Occipital lobe (tissue), 3 donors: ENCODE measurements at places on chromosomes 2 and 18. TPM values are rescaled to one million over a fixed set of nuclear protein-coding genes. Genes with fewer than 3 reads are reported as not detected.

The ZSWIM2 gene
- 1.2 TPM for total RNA-seq

The SKOR2 gene
- total RNA-seq, result not detected

The ADGRF3 gene
- total RNA-seq, result 0.16 TPM

The GAD1 gene
- 58.2 TPM for total RNA-seq

The SOWAHC gene
- total RNA-seq, result 44.0 TPM

The ZNF804A gene
- 15.6 TPM for total RNA-seq

The LIMS3 gene
- 2.3 TPM for total RNA-seq

The PDE11A gene
- 1.7 TPM for total RNA-seq

The PLGLB2 gene
- 2.0 TPM for total RNA-seq

DNA sequence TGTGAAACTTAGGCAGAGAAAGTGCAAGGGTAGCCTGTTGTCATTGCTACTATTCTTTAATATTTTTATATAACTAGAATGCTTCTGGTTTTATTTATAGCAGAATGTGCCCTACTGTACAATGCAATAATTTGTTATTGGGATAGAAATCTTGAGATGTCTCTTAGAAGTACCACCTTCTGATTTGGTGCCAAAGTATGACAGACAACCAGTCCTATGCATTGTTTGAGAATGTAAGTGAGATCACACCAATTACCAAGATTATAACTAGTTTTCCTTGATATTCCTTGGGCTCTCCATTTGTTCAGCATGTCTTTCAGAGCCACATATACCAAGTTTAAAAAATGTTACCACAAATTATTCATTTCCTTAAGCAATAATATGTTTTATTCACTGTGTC lies 399.7 kb downstream of the CPS1 start:
- DNase-seq, result no peak

DNA sequence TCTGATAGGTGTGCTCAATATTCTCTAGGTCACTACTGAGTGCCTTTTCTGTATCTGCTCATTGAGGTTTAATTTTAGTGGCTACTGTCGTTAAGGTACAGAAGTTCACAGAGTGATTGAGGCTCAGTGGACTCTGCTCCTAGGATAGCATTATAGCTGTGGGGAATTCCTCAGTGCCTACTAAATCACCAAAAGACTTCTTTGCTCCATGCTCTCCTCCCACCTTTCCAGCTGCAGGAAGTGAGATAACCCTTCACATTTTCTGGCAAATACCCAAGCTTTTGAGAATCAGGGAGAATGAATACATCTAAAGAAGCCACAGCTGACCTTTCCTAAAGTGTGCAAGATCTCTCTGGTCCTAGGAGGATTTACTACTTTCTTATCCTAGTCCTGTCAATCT lies 95.2 kb upstream of the FSIP2 start:
- DNase-seq, result no peak

GRCh38 chr18:59897321-59897954 lies 2.4 kb upstream of the PMAIP1 start:
- DNase-seq, result no peak

GRCh38 chr2:8567469-8568260 lies 114.2 kb upstream of the ID2 start:
- no peak for DNase-seq

DNA sequence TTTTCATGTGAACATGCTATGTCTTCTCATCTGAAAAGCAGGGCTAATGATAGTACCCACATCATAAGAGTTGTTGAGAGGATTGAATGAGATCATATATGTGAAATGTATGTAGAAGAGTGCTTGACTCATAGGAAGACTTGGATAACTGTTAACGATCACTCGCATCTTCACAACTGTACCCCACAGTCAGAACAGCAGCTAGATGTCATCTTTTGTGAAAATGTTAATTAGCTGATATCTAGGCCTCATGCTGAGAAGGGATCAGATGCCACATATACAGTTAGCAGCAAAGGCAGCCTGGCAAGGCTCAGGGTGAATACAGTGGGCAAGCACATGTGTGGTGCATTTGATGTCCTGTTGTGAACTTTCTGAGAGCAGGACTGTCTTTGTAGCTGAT lies 24.2 kb downstream of the MAP3K20 start:
- no peak for DNase-seq

GRCh38 chr2:133475610-133476009 lies 92.7 kb downstream of the NCKAP5 start:
- no peak for DNase-seq

- no peak for DNase-seq
These were observed 131.0 kb downstream of the GALR1 start for GRCh38 chr18:77380695-77381094.

GRCh38 chr2:11483806-11484617 lies 18.1 kb upstream of the E2F6 start:
- DNase-seq, result no peak

GRCh38 chr2:33917252-33917651 lies 318.2 kb upstream of the FAM98A start:
- DNase-seq, result no peak

DNA sequence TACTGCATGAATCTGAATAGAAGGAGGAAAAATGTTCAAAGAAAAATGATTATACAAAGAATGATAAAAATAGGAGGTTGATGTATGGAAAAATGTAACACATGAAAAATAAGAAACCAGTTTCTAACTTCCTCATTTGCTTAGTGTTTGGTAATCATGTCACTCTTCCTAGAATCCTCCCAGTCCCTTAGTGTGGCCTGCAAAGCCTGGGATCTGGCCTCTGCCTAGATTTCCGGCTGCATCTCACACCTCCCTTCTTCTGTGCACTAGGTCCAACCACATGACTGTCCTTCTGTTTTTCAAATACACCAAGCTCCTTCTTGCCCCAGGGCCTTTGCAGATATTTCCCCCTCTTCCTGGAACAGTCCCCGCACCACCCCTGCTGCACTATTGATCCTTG lies 76.8 kb upstream of the RBMS1 start:
- DNase-seq, result no peak

GRCh38 chr2:121335294-121336290 lies 50.6 kb upstream of the TFCP2L1 start:
- no peak for DNase-seq

- no peak for DNase-seq
These were observed 99.4 kb upstream of the DSEL start for GRCh38 chr18:67615876-67616275.

- DNase-seq, result no peak
These were observed 1.8 kb downstream of the PRKCE start for GRCh38 chr2:45653122-45653913.

DNA sequence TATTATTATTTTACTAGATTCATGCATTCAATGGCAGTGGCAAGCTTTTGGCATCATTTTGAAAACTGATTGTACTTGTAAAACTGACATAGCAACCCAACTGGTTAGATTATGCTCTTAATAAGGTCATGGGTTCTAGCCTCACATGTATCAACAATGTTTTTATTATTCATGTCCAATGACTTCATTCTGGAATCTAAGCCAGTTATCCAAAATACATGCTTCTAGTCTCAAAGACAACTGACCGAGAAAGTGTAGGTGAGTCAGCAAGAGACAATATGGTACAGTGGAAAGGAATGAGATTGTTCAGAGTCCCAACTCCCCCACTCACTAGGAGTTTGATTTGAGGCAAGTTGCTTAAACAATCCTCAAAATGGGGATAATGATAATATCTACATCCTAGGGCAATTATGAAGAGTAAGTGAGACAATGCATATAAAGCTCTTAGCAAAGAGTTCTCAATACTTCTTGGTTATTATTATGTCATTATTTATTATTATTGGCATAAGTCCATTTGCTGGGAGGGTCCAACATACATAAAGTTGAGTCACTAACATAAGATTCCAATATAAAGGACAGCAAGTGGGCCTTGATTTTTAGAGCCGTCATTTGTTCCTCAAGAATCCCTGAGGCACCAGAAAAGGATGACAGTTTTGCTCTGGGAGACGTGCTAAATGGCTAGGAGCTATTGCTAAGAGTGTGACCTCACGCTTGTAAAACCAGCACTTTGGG lies 99.4 kb downstream of the NEB start:
- DNase-seq, result no peak

DNA sequence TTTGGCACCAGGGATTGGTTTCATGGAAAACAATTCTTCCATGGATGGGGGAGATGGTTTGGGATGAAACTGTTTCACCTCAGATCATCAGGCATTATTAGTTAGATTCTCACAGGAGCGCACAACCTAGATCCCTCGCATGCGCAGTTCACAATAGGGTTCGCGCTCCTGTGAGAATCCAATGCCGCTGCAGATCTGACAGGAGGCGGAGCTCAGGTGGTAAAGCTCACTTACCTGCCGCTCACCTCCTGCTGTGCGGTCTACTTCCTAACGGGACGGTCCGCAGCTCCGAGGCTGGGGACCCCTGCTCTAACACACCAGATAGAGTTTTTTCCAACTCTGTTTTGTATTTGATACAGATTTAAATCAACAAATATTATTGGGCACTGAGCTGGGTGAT lies 286.5 kb downstream of the MTX2 start:
- DNase-seq, result no peak

GRCh38 chr2:54704688-54705605 lies 18.5 kb upstream of the EML6 start:
- no peak for DNase-seq

DNA sequence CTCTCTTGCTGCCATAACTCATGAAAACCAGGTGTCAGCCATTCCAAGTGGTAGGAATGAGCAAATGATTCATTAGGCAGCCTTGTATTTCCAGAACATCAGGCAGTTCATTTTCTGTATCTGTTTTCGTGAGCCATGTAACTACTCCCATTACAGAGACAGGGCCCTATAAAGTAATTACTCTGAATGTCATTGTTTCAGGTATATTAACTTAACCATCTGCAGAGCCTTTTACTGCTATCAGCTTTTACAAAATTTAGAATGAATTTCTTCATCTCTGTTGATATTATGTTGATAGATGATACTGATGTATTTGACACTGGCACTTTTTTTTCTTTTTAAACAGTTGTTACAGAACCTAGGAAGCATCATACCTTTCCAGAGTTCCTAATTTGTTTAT lies 69.9 kb downstream of the MGAT5 start:
- DNase-seq, result no peak

- no peak for DNase-seq
These were observed 31.5 kb upstream of the SIX2 start for GRCh38 chr2:45040786-45041185.

DNA sequence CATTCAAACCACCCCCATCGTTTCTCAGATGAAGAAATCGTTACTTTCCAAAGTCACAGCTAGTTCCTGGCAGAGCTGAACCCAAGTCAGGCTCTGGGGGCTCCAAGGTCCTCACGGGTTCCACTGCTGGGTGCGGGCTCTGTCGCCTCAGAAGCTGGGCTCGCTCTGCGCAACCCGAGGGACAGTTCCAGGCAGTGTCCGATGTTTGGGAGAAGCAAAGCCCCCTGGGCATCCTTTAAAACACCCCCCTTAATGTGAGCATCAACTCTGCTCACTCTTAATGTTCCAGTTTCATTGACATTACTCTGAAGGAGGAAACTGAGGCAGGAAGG lies 796 bp downstream of the AOX1 start:
- DNase-seq, result no peak

DNA sequence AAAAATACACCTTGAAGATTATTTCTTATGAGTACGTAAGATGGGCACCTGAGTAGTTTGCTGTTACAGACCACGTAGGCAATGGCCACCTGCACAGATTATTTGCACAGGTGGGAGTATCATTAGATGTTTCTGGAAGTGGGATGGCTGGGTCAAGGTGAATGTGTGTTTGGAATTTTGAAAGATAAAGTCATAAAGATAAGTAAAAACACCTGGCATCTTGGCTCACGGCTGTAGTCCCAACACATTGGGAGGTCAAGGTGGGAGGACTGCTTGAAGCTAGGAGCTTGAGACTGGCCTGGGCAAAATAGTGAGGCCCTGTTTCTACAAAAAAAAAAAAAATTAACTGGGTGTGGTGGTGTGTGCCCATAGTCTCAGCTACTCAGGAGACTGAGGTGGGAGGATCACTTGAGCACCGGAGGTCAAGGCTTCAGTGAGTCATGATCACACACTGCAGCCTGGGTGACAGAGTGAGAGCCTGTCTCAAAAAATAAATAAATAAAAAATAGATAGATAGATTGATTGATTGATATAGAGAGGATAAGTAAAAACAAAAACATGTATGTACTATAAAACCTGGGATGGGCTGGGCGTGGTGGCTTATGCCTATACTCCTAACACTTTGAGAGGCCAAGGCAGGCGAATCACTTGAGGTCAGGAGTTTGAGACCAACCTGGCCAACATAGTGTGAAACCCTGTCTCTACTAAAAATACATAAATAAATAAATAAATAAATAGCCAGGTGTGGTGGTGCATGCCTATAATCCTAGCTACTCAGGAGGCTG lies 30.4 kb downstream of the ODC1 start:
- DNase-seq, result no peak

GRCh38 chr2:45028276-45028675 lies 19.0 kb upstream of the SIX2 start:
- no peak for DNase-seq

DNA sequence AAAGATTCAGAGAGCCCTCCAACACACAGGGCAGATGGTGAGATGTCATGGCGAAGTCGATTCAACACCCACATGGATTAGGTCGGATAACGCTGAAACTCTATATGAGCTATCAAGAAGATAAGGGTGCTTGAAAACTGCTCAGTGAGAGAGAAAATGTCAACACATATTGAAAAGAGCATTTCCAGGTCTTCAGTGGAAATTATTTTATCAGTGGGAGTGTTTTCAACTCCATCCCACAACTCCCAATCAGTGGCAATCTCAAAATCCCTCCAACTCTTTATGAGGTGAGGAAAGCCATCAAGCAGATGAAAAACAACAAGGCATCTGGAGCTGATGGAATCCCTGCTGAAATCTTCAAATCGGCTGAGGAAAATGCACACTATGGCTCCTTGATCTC lies 104.5 kb upstream of the KLHL14 start:
- no peak for DNase-seq
